Spinal cord (tissue), 10 donors: ENCODE measurements at places on chromosomes 1 and 21. TPM values are rescaled to one million over a fixed set of nuclear protein-coding genes. Genes with fewer than 3 reads are reported as not detected.

The PFKFB2 gene
- 15.7 TPM for total RNA-seq

The GJA4 gene
- total RNA-seq = 23.6 TPM

The CLCA1 gene
- 0.06 TPM for total RNA-seq

The LRRC8C gene
- total RNA-seq = 19.4 TPM

- H3K27ac ChIP-seq = no peak overlapping the region
- no peaks in the 10 kb centered on the region for H3K27me3 ChIP-seq
- H3K4me3 ChIP-seq = no peak overlapping the region
- no peaks in the 10 kb centered on the region for H3K4me1 ChIP-seq
- no peaks in the 10 kb centered on the region for H3K36me3 ChIP-seq
- peak; percentile 68 for DNase-seq
Observed at GRCh38 chr1:205554026-205554811, 49.8 kb downstream of the CDK18 start.

- H3K36me3 ChIP-seq = no peaks in the 10 kb centered on the region
- no peaks in the 10 kb centered on the region for H3K4me1 ChIP-seq
- no peak overlapping the region for H3K27ac ChIP-seq
- DNase-seq = no peak
- no peak overlapping the region for H3K4me3 ChIP-seq
Observed at GRCh38 chr1:72439036-72439435, 156.7 kb upstream of the NEGR1 start.

DNA sequence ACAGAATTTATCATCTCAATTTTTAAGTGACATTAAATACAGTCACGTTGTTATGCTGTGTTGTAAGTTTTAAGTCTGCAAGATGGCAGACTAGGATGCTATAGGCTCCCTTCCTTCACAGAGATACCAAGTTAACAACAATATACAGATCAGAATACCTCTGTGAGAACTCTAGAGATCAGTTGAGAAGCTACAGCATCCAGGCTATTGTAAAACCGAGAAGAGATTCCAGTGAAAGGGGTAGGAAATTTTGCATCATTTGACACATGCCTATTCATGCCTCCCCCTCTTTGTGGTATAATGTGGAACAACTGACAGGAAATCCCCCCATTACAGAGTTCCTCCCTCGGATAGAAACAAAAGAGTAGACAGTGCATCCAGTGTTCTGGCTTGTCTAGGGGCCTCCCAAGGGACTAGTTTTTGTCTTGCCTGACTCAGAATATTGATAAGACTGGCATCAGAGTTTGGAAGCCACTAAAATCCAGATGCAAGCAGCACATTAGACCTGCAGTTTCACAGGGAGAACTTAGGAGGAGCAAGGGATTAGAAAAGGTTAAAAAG, 80.6 kb downstream of the LBR start:
- H3K27ac ChIP-seq = no peak overlapping the region
- no peaks in the 10 kb centered on the region for H3K4me1 ChIP-seq
- H3K4me3 ChIP-seq = no peak overlapping the region
- H3K36me3 ChIP-seq = no peaks in the 10 kb centered on the region

GRCh38 chr1:115977499-115978258, 1.4 kb downstream of the SLC22A15 start:
- H3K27me3 ChIP-seq = peaks cover 5% of the 10 kb centered on the region
- peak; percentile 22 for DNase-seq
- no peaks in the 10 kb centered on the region for H3K36me3 ChIP-seq
- peak overlapping the region; percentile 63 for H3K4me3 ChIP-seq
- peaks cover 11% of the 10 kb centered on the region for H3K4me1 ChIP-seq
- peak overlapping the region; percentile 64 for H3K27ac ChIP-seq

DNA sequence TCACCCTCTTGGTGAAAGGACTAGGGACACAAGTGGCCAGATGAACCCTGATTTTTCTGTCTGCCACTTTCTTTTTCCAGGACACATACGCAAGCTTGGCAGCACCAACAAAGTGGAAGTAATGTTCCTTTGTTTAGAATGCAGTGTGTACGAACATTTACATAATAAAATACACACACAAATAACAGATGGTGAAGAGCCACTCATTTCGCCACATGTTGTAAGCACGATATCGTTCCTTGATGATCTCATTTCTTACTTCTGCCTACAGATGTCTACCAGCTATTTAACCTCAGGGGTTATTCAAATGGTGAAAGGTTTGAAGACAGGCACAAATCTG, 670.2 kb upstream of the CXADR start:
- peak overlapping the region; percentile 36 for H3K27ac ChIP-seq
- DNase-seq = peak; percentile 89
- no peaks in the 10 kb centered on the region for H3K4me1 ChIP-seq
- no peaks in the 10 kb centered on the region for H3K27me3 ChIP-seq

DNA sequence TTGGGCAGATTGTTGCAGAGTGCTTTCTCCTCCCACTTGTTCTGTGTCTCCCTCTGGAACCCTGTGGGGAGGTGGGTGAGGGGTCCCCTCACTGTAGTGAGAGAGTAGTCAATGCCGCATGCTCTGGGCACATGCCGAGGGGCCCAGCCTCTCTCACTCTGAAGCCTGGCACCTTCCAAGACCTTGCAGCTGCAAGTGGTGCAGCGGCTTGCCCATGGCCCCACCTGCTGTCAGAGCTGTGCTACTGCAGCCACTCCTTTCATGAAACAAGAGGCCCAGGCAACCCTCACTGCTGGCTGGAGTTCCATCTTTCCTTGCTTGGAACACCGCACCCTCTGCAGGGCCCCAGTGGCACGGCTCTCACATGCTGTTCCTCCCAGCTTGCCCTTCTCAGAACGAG, 58.4 kb upstream of the COL6A1 start:
- H3K4me1 ChIP-seq = peaks cover 10% of the 10 kb centered on the region
- no peak overlapping the region for H3K27ac ChIP-seq
- no peak overlapping the region for H3K4me3 ChIP-seq
- H3K36me3 ChIP-seq = peaks cover under 1% of the 10 kb centered on the region
- peak; percentile 88 for DNase-seq

DNA sequence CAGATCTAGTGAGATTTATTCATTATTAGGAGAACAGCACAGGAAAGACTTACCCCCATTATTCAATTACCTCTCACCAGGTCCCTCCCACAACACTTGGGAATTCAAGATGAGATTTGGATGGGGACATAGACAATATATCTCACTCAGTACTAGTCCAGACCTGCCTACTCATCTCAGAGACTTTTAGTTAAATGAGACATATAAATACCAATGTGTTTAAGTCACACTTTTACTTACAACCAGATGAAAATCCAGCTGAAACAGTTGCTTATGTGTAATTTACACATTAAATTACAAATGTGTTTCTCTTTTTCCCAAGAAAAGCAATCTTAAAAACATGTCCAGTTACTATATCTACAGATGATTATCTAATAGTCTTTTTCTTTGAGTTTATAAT, 1145.6 kb downstream of the KCNT2 start:
- no peaks in the 10 kb centered on the region for H3K36me3 ChIP-seq
- H3K4me3 ChIP-seq = no peak overlapping the region
- no peak overlapping the region for H3K27ac ChIP-seq
- H3K27me3 ChIP-seq = no peaks in the 10 kb centered on the region
- H3K4me1 ChIP-seq = no peaks in the 10 kb centered on the region
- no peak for DNase-seq

- peaks cover 25% of the 10 kb centered on the region for H3K27me3 ChIP-seq
- H3K4me3 ChIP-seq = no peak overlapping the region
- no peak overlapping the region for H3K27ac ChIP-seq
- H3K4me1 ChIP-seq = peaks cover 38% of the 10 kb centered on the region
Observed at GRCh38 chr1:154408174-154408777, 3.1 kb downstream of the IL6R start.

- no peak overlapping the region for H3K4me3 ChIP-seq
- H3K27me3 ChIP-seq = no peaks in the 10 kb centered on the region
- H3K36me3 ChIP-seq = no peaks in the 10 kb centered on the region
- H3K27ac ChIP-seq = no peak overlapping the region
- DNase-seq = no peak
- H3K4me1 ChIP-seq = peaks cover 4% of the 10 kb centered on the region
Observed at GRCh38 chr1:41827991-41828570, 90.6 kb downstream of the HIVEP3 start.

GRCh38 chr1:216210081-216210480, 213.2 kb downstream of the USH2A start:
- no peak overlapping the region for H3K27ac ChIP-seq
- H3K27me3 ChIP-seq = no peaks in the 10 kb centered on the region
- no peak for DNase-seq
- H3K36me3 ChIP-seq = no peaks in the 10 kb centered on the region
- no peaks in the 10 kb centered on the region for H3K4me1 ChIP-seq
- H3K4me3 ChIP-seq = no peak overlapping the region

DNA sequence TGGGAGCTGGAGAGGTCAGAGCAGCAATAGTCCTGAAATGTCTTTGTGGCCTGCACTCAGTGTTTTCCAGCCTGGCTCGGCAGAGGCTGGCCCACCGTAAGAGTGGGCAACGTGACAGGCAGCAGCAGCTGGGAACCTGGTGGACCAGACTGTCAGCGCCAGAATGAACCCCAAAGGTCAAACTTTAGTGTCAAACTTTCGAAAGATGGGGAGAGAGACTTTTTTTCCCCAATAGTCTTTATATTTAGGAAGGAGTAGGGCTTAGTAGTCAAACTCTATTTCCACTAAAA, 10.3 kb downstream of the BLACAT1 start:
- peaks cover 7% of the 10 kb centered on the region for H3K36me3 ChIP-seq
- H3K4me3 ChIP-seq = no peak overlapping the region
- H3K27ac ChIP-seq = peak overlapping the region; percentile 71
- no peak for DNase-seq

GRCh38 chr1:58361134-58361533, 185.4 kb downstream of the OMA1 start:
- DNase-seq = no peak
- no peak overlapping the region for H3K4me3 ChIP-seq
- H3K36me3 ChIP-seq = no peaks in the 10 kb centered on the region
- H3K27me3 ChIP-seq = no peaks in the 10 kb centered on the region
- no peak overlapping the region for H3K27ac ChIP-seq

DNA sequence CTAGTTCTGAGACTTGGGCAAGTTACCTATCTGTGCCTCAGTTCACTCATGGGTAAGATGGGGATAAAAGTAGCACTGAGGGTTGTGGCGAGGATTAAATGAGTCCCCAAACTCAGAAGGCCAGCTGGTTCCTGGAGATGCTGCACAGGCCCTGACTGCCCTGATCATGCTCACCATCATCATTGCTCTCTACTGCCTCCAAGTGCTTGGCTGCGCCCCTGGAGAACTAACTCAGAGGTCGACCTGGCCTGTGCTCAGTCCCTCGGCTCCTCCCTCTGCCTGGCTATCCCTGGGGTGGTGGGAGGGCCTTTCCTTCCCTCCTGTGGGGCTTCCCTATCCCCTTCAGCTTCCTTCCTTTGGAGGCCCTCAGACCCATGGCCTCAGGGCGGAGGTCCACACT, 5.6 kb downstream of the SLC5A9 start:
- H3K4me1 ChIP-seq = no peaks in the 10 kb centered on the region
- H3K36me3 ChIP-seq = no peaks in the 10 kb centered on the region
- H3K27me3 ChIP-seq = no peaks in the 10 kb centered on the region
- DNase-seq = no peak
- H3K27ac ChIP-seq = no peak overlapping the region

DNA sequence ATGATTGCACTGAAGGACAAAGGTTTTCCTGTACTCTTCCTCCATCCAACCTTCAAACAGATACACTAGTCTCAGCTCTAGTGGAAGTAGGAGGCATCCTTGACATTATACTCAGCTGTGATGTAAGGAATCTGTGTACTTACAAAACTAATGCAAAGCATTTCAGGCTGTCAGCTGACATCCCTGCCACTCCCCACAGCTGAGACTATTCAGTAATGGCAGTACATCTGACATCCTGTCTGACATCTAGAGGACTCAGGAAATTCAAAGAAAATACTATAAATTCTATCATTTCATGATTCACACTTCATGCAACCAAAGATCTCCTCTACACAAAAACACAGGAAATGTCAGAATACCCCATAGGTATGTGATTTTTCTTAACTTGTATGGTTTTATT, 325.8 kb downstream of the SMYD3 start:
- no peak overlapping the region for H3K4me3 ChIP-seq
- H3K27ac ChIP-seq = no peak overlapping the region
- no peaks in the 10 kb centered on the region for H3K4me1 ChIP-seq
- no peaks in the 10 kb centered on the region for H3K36me3 ChIP-seq
- H3K27me3 ChIP-seq = no peaks in the 10 kb centered on the region

- no peak overlapping the region for H3K27ac ChIP-seq
- no peak overlapping the region for H3K4me3 ChIP-seq
- no peaks in the 10 kb centered on the region for H3K4me1 ChIP-seq
- peaks cover 65% of the 10 kb centered on the region for H3K36me3 ChIP-seq
- no peak for DNase-seq
- H3K27me3 ChIP-seq = no peaks in the 10 kb centered on the region
Observed at GRCh38 chr1:202002507-202002906, 7.9 kb upstream of the ELF3 start.
